ENCODE measurements at places on chromosomes 5 and 9.

- DNase-seq: no peak
These were observed 23.2 kb downstream of the ECM2 start for GRCh38 chr9:92512622-92513021.

- DNase-seq: no peak
These were observed 60.1 kb upstream of the ZNF608 start for GRCh38 chr5:124806373-124807077.

- no peak for DNase-seq
These were observed 1446.4 kb upstream of the WWC1 start for GRCh38 chr5:166845044-166845443.

DNA sequence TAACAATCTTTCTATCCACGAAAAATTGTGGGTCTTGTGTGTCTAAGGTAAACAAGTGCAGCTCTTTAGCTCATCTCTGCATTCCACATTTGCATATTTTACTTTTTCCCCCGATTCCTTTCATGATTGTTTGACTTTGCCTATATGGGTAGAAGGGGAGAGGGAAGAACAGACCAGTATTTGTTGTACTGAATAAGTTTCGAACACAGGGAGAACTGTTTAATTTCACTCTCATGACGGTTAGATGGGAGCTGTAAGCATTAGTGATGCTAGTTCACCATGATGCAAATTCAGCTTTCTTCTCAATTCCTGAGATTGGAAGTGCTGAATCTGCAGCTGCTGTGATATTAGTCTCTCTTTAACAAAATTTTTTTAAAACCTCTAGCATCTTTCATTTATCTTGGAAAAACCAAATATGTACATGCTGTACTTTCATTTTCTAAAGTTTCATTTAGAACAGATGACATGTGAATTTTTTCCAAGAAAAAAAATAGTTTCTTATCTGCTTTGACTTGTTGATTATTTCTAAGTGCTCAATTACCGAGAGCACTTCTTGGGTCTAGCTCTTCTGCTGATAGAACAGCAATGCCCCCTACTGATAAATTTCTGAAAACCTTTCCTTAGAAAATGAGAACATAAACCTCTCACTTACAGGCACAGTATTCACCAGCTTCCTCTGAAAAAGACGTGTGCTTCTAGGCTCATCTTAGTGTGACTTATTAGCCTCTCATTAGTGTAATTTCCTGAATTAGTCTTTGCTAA, 149.5 kb downstream of the BAAT start:
- DNase-seq: no peak

GRCh38 chr9:99606957-99607356, 214.7 kb upstream of the NR4A3 start:
- no peak for DNase-seq

GRCh38 chr5:29148581-29148980, 2044.9 kb upstream of the CDH6 start:
- DNase-seq: no peak
